ENCODE measurements at places on chromosomes 11 and 22. TPM values are rescaled to one million over a fixed set of nuclear protein-coding genes. Genes with fewer than 3 reads are reported as not detected.
A peak's percentile ranks its signal among the peaks of the same experiment; 100 is the strongest.

The APOBEC3G gene
- polyA plus RNA-seq, result 1.3 TPM

GRCh38 chr11:8389029-8389996 is 125.6 kb upstream of the LMO1 start:
- peak; percentile 11 for DNase-seq

DNA sequence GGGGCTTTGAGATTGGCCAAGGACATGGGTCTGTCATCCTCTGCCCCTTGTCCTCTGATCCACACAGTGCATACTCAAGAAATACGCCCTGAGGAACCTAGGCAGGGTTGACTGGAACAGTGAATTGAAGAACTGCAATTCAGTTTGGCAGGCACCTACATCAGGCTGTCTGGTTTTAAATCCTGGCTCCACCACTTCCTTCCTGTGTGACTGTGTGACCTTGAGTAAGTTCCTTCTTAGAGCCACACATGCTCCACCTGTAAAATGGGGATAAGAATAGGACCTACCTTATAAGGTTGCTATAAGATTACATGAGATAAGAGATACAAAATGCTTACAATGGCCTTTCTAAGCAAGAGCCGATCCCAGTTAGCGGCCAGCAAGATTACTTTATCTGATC is 15.8 kb upstream of the TCF20 start:
- no peak for DNase-seq

DNA sequence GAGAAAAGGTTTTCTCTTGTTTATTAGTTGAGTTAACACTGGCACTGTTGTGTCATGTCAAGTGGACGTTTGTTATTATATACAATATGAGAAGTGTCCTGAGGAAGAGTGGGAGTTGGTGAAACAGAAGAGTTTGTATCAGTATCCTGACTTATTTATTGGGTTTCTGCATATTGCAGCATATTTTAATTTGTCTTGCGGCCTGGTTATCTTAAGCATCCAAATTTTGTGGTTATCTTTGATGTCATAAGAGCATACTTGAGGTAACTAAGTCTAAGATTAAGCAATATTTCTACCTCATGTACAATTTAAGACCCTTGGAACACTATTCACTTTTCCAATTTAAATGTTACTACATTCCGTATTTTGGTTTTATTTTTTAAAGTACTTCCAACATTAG is 103.5 kb downstream of the DDX10 start:
- DNase-seq, result no peak

- DNase-seq, result peak; percentile 33
These were observed 38.9 kb downstream of the TBC1D22A start for GRCh38 chr22:46801331-46801811.

GRCh38 chr22:30694640-30695350 is at the start of gene OSBP2:
OSBP2 (plus strand) TSS chr22:30694874; CDS start chr22:30694910, 36 bp downstream.
- DNase-seq, result peak; percentile 77

DNA sequence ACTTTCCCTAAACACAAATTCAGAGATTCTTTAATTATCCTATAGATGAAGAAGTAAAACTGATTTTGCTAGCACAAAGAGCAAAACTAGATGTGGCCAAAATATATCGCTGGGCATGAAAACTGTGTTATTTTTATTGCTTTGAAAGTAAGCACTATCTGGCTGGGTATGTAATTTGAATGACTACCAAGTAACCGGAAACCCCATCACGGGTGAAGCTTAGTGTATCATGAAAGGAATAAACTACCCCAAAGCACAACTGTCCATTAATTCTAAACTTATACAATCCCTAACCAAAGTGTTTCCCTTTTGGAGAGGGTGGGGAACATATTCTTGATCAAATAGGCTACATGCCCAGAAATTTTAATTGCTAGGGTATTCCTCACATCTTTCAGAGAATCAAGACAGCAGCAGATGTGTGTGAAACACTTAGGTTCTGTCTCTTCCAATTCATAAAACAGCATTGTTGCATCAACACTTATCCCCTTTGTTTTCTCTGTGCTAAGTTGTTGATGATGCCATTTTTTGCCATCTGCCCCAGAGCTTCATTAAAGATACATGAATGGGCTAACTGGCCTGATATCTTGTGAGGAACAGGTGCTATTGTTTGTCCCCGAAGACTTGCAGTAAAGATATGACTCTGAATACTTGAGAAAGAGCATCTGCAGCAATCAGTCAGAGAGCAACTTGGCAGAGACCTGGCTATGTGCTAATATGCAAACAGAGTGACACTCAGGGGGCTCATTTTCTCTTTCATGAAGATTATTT is 238.2 kb downstream of the SOX6 start:
- no peak for DNase-seq

DNA sequence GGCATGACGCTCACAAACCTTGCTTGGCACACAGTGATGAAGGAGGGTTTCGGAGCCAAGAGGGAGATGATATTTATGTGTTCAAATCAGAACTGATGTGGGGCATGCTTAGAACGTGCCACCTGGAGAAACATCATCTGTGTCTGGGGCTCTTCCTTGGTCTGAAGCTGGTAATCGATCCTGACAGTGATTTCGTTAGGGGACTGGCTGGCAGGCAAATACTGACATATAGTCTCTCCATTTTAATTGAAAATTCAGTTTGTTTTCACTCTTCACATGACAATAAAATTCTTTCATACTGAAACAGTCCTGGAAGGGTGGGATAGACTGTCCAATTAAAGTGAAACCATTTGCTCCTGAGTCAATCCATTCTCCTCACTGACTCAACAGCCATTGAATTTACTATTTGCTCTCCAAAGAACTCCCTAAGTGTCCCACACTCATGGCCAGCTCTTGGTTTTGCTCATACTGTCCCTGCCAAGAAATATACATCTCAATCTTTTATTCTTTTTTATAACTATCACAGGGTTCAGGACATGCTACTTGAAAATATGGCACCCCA is 134.8 kb downstream of the TRPC6 start:
- no peak for DNase-seq

The SIK3 gene
- polyA plus RNA-seq, result 16.7 TPM
